NCI-H187 (cell line): ENCODE measurements at places on chromosomes 7 and 10.

DNA sequence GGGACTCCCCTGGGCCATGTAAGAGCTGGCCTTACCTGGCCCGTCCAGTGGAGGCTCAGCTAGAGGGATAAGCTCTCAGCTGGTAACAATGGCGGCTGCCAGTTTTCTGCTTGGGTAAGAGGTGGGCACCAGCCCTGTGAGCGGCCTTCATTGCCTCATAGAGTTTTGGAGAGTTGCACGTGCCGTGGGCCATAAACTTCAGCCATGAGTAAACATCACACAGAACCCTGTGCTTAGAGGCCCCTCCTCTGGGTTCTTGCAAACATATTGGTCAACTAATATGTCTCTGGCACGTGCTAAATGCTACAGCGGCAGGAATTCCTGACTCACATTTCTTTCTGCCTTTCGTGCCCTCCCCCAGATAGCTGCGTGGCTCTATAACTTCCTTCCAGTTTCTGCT, 103.9 kb upstream of the LEP start:
- DNase-seq: no peak

GRCh38 chr10:25068152-25069058, 52.0 kb downstream of the THNSL1 start:
- DNase-seq: no peak

- DNase-seq: no peak
These were observed 181.1 kb downstream of the PLCE1 start for GRCh38 chr10:94174838-94175237.

GRCh38 chr10:29865700-29866355, 193.6 kb downstream of the JCAD start:
- no peak for DNase-seq

DNA sequence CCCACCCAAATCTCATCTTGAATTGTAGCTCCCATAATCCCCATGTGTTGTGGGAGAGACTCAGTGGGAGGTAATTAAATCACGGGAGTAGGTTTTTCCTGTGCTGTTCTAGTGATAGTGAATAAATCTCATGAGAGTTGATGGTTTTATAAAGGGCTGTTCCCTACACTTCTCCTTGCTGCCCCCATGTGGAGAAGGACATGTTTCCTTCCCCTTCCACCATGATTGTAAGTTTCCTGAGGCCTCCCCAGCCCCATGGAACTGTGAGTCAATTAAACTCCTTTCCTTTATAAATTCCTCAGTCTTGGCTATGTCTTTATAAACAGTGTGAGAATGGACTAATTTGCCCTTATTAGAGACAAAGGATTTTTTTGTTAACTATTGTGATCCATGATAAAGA, 48.5 kb upstream of the MKX start:
- DNase-seq: no peak

DNA sequence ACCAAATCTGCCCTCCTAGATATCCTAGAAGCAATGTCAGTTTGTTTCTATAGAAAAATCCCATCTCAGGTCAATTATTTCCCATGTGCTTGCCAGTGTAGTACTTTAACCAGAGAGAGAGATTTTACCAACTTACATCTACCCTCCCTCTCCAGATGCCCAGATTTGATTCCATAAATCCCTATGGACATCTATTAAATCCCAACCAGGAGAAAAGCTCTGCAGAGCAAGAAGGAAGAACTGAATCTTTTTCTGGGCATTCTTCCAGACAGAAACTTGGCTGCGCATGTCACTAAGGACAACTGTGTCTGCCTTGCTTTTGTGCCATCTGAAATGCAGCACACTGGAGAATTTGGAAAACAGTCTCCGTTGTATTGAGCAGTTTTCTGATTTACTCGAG, 597.6 kb downstream of the SORCS1 start:
- no peak for DNase-seq

- no peak for DNase-seq
These were observed 44.5 kb downstream of the STARD3NL start for GRCh38 chr7:38222481-38223096.

- DNase-seq: no peak
These were observed 40.4 kb downstream of the BAIAP2L1 start for GRCh38 chr7:98360221-98361130.

DNA sequence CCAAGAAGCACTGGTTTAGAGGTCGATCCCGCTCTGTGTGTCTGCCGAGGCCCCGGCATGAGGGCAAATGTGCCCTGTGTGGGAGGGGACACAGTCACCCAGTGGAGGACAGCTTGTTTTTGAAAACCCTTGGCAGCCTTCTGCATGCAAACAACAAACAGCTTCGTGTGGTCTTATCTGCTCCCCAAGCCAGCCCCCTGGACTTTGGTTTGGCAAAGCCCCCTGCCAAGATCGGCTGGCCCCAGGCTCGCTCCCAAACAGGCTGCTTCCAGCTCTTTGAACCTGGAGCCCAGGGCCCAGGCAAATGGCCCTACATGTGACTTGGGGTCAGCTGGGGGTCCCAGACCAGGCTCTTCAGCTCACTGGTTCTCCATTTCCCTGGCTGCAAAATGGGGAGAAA, 2.9 kb downstream of the ELN start:
- DNase-seq: no peak

DNA sequence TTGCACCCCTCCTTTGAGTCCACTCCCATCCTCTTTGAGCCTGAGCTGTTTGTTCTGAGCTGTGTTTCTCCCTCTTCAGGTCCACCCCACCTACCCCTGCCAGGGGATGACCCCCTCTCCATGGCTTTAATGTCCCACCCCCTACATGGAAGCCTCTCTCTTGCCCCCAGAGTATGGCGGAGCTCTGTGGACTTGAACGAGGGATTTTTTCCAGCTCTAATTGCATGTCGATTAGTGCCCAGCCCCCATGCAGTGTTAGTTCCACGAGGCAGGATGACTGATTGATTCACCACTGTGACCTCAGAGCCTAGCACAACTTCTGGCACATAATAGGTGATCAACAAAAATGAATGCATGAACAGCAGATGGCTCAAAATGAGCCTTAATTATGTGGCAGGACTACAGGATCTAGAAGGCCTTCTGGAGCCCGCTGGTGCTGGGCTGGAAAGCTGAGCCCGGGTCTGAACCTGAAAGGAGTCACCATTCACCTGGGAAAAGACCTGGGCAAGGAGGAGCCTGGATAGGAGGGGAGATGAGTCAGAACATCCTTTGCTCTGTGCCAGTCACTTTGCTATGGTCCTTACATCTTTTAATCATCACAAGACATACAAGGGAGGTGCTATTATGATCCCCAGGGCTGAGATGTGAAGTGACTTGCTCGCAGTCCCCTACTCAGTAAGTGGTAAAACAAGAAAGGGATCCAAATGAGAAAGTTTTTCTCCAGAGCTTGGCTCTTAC, 17.1 kb upstream of the SLC18A2 start:
- no peak for DNase-seq

DNA sequence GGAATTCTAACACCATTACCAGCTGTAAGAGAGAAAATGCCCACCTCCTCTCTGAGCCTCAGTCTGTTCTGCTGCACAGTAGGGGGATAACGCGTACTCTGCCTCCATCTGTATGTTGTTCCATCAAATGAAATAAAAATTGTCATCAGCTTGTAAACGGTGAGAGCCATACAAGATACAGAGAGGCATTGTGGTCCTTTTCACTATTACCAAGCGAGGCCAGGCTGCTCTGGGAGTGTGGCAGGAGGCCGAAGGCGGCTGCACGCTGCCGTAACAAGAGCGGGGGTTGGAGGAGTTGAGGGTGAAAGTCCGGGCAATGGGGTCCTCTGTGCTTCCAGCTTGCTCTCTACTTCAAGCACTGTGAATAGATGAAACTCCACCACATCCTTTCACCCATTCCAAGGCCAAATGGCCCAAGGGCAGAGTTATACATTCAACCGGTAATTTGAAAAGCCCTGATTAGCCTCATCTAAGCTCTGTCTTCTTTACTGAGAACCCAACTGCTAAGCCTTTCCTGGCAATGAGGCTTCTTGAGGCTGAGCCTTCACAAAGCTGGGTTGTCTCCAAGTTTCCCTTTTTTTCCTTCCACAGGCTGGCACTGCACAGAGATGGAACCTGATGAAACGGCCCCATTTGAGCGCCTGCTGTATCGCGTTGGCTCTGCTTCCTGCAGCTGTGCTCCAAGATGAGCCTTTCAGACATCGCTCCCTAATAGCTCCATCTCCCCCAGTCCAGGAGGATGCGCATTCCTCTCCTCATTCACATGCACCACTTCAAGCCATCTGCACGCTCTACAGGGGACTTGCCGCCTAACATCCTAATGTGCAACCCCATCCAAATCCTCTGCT, 47.2 kb downstream of the PYROXD2 start:
- no peak for DNase-seq

- DNase-seq: no peak
These were observed 8.3 kb upstream of the SLC18A3 start for GRCh38 chr10:49601857-49602256.

GRCh38 chr10:4662576-4663161, 163.3 kb upstream of the AKR1E2 start:
- no peak for DNase-seq

- no peak for DNase-seq
These were observed 75.4 kb downstream of the PLXNA4 start for GRCh38 chr7:132500727-132501440.

GRCh38 chr7:85682833-85683620, 496.2 kb upstream of the SEMA3D start:
- DNase-seq: no peak

DNA sequence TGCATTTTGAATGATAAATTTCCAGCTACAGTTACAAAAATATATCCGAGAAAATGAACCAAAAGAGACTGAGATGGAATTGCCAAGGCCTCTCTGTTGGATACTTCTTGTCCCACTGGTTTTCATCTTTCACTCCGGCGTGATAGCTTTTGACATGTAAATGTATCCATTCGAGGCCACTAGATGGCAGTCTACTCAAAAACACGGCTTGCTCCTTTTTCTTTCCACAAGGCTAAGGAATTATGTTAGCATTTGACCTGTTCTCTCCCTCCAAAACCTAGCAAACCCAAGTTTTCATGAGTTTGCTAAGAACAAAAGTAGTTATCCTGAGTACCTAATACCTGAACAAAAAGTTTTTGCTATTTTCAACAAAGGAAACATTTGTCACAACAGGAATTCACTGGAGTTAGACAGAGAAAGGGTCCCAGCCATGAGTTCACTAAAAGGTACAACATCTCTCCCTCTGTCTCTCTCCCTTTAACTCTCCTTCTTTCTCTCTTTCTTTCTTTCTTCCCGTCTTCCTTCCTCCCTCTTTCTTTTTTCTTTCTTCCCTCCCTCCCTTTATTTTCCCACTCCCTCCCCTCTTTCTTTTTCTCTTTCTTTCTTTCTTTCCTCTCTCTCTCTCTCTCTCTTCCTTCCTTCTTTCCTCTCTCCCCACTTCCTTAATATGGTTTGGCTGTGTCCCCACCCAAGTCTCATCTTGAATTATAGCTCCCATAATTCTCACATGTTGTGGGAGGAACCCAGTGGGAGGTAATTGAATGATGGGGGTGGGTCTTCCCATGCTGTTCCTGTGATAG, 207.9 kb upstream of the MYO3A start:
- no peak for DNase-seq

- no peak for DNase-seq
These were observed 9.6 kb downstream of the IL2RA start for GRCh38 chr10:6052247-6053221.

GRCh38 chr7:84182301-84182700, 12.3 kb downstream of the SEMA3A start:
- no peak for DNase-seq

DNA sequence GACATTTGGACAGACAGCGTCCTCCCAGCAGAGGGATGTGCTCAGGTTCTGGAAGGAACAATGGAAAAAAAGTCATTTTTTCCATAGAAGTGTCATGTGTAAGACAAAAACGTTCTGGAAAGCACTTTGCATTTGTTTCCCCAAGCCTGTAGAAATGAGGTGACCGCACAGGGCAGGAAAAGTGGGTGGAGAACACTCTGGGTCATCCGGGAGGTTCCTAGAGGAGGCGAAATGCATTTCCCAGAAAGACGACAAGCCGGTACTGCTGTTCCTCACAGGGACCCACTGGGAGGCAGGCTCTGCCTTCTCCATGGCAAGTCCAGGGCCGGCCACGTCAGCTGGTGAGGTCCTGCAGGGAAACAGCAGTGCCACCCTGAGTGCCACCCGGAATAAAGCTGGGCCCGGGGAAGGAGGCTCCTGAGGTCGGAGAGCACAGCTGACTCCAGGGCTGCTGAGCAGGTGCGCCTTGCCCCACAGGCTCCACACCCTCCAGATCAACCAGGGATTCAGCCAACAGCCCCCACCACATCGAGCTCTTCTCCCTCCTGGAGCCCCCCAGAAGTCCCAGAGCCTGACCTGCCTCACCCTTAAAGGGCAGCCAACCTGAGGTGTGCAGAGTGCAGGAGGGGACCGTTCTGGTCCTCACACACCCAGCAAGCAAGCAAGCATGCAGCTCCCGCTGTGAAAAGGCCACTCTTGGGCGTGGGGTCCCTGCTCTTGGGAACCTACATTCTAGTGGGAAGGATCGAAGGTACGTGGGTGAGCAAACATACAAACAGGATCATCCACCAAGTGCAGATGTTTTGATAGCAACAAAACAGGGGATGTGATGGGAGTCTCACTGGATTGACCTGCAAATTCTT, 28.8 kb upstream of the INPP5A start:
- DNase-seq: no peak

DNA sequence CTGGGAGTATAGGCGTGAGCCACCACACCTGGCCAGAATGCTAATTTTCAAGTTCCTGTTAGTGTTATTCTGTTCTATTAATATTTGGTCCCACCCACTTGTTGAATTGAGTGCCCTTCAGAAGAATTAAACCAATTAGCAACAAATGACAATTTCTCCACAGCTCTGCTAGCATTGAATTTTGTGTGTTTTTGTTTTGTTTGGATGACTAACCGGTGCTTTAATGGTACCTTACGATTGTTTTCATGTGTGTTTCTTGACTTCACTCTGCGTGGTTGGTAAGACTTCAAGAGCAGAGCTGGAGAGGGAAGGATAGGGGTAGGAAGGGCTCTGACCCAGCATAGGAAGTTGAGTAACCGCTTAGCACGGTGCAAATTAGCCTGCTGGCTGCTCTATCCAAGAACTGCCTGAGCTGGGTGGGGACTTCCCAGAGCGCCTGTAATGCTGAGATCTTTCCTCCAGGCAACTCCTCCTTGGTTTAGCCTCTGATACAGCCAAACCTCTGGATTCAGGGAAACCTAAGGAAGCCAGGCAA, 4.6 kb downstream of the ARPC1B start:
- DNase-seq: no peak

DNA sequence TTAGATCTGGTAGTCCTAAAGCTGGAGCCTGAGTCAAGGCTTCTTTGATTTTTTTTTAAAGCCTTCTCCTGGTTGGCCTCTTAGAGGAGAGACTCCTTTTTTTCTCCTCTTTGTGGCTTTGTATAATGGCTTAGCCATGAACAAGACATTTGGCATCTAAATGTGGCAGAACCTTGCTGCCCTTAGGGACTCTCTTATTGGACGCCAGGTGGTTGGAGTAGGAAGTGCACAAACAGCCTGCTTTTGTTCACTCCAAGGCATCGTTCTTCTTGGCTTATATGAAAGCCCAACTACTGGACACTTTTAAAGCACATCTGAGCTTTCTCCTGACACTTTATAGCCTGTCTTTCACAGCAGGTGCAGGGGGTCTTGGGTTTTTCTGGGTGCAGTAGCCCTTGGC, 25.0 kb downstream of the ZPBP start:
- no peak for DNase-seq
